Smooth muscle cell of bladder (primary cell): ENCODE measurements at places on chromosomes 11 and 22. TPM values are rescaled to one million over a fixed set of nuclear protein-coding genes. Genes with fewer than 3 reads are reported as not detected.

The CCDC116 gene
- 0.14 and 0.18 TPM in 2 replicates for total RNA-seq

The INS gene
- total RNA-seq, result not detected in 2 replicates

The NLRP14 gene
- 0.09 and 0.14 TPM in 2 replicates for total RNA-seq

The MSANTD4 gene
- total RNA-seq, result 43.1 and 48.3 TPM in 2 replicates

The C11orf86 gene
- 0.28 TPM in 2 replicates for total RNA-seq

The DSCAML1 gene
- not detected in 2 replicates for total RNA-seq

The KCNK4 gene
- total RNA-seq, result not detected in 2 replicates

The MRGPRG gene
- not detected in 2 replicates for total RNA-seq
